Fibroblast of upper back skin (primary cell): ENCODE measurements at places on chromosomes 2 and 18.

GRCh38 chr2:196729418-196729817 lies 70.1 kb downstream of the GTF3C3 start:
- DNase-seq: no peak

GRCh38 chr18:50622865-50623393 lies 63.0 kb downstream of the MAPK4 start:
- no peak for DNase-seq

GRCh38 chr18:25759111-25759510 lies 331.3 kb downstream of the SS18 start:
- peak; percentile 56 for DNase-seq

GRCh38 chr2:233164128-233164635 lies 87.3 kb upstream of the ATG16L1 start:
- no peak for DNase-seq

- no peak for DNase-seq
Measured at GRCh38 chr2:171832489-171832888, 61.6 kb downstream of the SLC25A12 start.

DNA sequence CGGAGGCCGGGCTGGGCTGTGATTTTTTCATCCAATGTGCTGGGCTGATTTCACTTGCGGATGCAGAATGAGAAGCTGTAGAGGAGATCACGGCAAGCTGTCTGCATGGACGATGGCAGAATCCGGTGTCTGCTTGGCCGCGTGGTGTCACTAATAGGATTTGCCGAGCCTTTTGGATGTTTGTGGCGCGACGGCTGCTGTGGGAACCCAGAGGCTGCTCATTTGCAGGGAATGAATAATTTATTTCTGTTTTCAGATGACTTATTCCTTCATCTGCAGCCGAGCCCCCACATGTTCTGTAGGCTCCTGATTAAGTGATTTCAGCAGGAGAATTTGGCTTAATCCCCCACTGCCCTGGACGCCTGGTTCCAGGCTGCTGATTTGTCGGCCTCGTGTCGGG lies 62.6 kb downstream of the ODC1 start:
- DNase-seq: peak; percentile 14
